ENCODE measurements at places on chromosomes 3 and 15. TPM values are rescaled to one million over a fixed set of nuclear protein-coding genes. Genes with fewer than 3 reads are reported as not detected.
A peak's percentile ranks its signal among the peaks of the same experiment; 100 is the strongest.

ACAN gene
- total RNA-seq: not detected

UROC1 gene
- not detected for total RNA-seq

DNA sequence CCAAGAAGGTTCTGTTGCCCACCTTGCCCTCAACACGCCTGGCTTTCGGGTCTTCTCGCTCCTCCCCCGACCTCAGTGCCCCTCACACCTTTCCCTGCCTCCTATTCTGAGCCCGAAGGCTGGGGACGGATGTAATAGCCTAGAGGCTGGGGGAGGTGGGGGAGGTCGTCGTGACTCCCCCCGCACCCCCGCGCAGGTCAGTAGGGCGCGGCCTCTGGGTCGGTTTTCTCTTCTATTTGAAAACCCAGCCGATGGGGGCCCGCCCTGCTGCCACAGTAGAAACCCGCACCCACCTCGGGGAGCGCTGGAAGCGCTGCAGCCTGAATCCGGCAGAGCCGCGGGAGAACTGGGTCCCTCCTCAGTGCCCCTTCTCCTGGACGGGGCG, 1.0 kb upstream of the RBPMS2 start:
- no peak for DNase-seq
- H3K4me3 ChIP-seq: peak overlapping the region; percentile 42
- no peak overlapping the region for H3K27ac ChIP-seq
- no peaks in the 10 kb centered on the region for H3K27me3 ChIP-seq
- no peaks in the 10 kb centered on the region for H3K36me3 ChIP-seq

- H3K27ac ChIP-seq: no peak overlapping the region
- H3K4me1 ChIP-seq: no peaks in the 10 kb centered on the region
- DNase-seq: no peak
- H3K27me3 ChIP-seq: no peaks in the 10 kb centered on the region
Observed at GRCh38 chr3:137962251-137962650, 47.7 kb upstream of the CLDN18 start.

ST8SIA2 gene
- not detected for total RNA-seq

DNA sequence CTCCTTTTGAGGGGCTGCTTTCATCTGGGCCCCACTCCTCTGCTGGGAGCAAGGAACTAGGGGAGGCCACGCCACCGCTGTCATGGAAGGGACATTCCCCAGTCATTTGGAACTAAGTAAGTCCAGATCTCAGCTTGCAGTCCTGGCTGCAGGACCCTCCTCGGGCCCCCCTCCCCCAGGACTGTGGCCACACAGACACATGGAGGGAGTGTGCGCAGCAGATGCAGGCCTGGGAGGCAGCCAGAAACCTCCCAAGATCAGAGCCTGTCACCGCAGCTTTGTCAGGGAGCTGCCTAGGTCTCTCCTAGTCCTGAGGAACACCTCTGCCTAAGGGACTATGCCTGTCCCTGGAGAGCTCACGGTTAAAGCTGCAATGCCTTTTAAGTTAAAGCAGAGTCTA, 7.3 kb upstream of the SEMA3F start:
- H3K27ac ChIP-seq: no peak overlapping the region
- no peaks in the 10 kb centered on the region for H3K27me3 ChIP-seq
- no peak for DNase-seq
- no peaks in the 10 kb centered on the region for H3K4me1 ChIP-seq
- H3K4me3 ChIP-seq: no peak overlapping the region

- DNase-seq: no peak
- no peak overlapping the region for H3K4me3 ChIP-seq
- H3K36me3 ChIP-seq: no peaks in the 10 kb centered on the region
- peaks cover 7% of the 10 kb centered on the region for H3K27me3 ChIP-seq
- H3K27ac ChIP-seq: no peak overlapping the region
Observed at GRCh38 chr3:100426067-100426682, 24.8 kb downstream of the LNP1 start.

DNA sequence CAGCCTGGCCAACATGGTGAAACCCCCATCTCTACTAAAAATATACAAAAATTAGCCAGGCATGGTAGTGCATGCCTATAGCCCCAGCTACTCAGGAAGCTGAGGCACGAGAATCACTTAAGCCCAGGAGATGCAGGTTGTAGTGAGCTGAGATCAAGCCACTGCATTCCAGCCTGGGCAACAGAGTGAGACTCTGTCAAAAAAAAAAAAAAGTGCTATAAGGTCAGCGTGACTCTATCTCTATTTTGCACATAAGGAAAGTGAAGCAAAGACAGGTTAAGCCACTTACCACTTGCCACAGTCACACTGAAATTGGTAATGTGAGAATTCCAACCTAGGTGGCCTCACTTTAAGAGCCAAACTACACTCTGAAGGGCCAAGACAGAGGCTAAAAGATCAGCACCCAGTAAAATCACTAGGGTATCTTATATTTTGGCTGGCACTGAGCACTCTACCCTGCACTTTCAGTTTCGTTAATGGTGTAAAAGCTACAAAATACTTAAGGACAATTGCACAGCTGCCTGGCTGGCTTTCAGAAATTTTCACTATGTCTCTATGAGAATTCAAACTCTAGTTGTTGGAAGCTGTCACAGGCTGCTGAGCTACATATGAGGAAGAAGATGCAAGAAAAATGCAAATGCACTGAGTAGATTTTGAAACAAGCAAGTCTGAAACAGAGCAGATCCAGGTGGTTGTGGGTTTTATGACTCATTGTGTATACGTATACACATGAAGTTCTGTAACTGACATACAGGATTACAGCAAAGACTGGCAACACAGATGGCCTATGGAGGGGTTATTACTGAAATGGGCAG, 32.7 kb downstream of the TRANK1 start:
- no peaks in the 10 kb centered on the region for H3K36me3 ChIP-seq
- DNase-seq: peak; percentile 88
- no peaks in the 10 kb centered on the region for H3K27me3 ChIP-seq

GRCh38 chr15:44763187-44763586, 26.9 kb downstream of the TRIM69 start:
- no peak overlapping the region for H3K4me3 ChIP-seq
- H3K36me3 ChIP-seq: no peaks in the 10 kb centered on the region
- H3K27me3 ChIP-seq: no peaks in the 10 kb centered on the region
- no peak for DNase-seq
- H3K27ac ChIP-seq: no peak overlapping the region

Data from B cell (primary cell).